ENCODE measurements at places on chromosomes 16 and 17. TPM values are rescaled to one million over a fixed set of nuclear protein-coding genes. Genes with fewer than 3 reads are reported as not detected.

- H3K4me3 ChIP-seq: no peak overlapping the region
- no peak for DNase-seq
- no peak overlapping the region for H3K27ac ChIP-seq
- peaks cover 20% of the 10 kb centered on the region for H3K4me1 ChIP-seq
These were observed 2.8 kb upstream of the MATCAP1 start for GRCh38 chr16:67186550-67186950.

GRCh38 chr17:6381526-6382465 lies 53.1 kb downstream of the AIPL1 start:
- no peaks in the 10 kb centered on the region for H3K36me3 ChIP-seq
- no peak overlapping the region for H3K4me3 ChIP-seq
- no peaks in the 10 kb centered on the region for H3K4me1 ChIP-seq
- H3K27me3 ChIP-seq: no peaks in the 10 kb centered on the region
- no peak overlapping the region for H3K27ac ChIP-seq

DNA sequence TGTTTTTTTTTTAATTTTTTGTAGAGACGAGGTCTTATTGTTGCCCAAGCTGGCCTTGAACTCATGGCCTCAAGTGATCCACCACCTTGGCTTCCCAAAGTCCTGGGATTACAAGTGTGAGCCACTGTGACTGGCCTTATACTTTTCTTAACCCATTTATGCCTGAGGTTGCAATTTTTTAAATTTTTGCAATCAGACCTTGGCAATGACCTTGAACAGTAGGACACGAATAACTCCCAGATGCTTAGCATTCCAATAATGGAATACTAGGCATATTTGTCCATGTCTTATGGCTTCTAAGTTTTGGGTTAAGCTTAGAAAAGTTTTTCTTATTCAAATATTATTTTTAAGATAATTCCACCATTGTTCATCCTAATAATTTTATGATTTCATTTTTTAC lies 28.3 kb upstream of the TMEM97 start:
- H3K4me1 ChIP-seq: no peaks in the 10 kb centered on the region
- no peaks in the 10 kb centered on the region for H3K27me3 ChIP-seq
- no peaks in the 10 kb centered on the region for H3K36me3 ChIP-seq
- H3K4me3 ChIP-seq: no peak overlapping the region
- no peak for DNase-seq

GRCh38 chr16:57532266-57532625 lies 4.1 kb downstream of the CCDC102A start:
- peak; percentile 23 for DNase-seq
- H3K4me1 ChIP-seq: no peaks in the 10 kb centered on the region
- no peaks in the 10 kb centered on the region for H3K36me3 ChIP-seq
- H3K27me3 ChIP-seq: no peaks in the 10 kb centered on the region

GRCh38 chr17:8887834-8888703 lies 20.6 kb upstream of the PIK3R6 start:
- no peaks in the 10 kb centered on the region for H3K36me3 ChIP-seq
- H3K27me3 ChIP-seq: no peaks in the 10 kb centered on the region
- DNase-seq: no peak
- H3K27ac ChIP-seq: no peak overlapping the region
- no peak overlapping the region for H3K4me3 ChIP-seq

DNA sequence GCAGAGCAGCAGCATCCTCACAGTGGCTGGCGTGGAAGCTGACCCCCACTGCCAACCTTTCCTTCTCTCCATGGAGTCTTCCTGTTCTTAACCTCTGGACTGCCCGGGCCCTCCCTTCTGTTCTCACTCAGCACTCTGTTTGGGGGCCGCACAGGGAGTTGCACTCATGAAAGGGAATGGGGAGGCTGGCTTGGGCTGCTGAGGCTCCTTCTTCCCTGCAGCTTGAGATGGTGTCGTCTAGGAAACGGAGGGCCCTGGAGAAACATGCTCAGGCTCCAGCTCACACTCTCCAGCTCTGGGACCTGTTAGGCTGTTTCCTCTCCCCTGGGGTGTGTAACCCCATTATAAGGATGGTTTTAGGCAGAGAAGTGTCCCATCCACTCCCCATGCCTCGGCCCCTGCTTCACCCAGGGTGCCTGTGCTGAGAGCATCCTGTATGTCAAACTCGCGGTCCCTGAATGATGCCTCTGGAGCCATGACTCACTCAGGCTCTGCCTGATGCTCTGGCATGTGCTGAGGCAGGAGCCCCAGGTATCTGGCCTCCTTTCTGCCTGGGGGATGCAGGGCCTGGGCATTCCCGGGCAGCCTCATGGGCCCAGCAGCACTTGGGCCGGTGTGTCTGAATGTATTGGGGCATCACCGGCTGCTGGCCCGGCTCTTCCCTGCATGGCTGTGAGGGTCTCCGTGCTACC lies 18.9 kb downstream of the TMEM94 start:
- H3K4me1 ChIP-seq: no peaks in the 10 kb centered on the region
- peaks cover 6% of the 10 kb centered on the region for H3K36me3 ChIP-seq
- H3K4me3 ChIP-seq: no peak overlapping the region
- no peak overlapping the region for H3K27ac ChIP-seq
- DNase-seq: no peak

GRCh38 chr16:65289022-65289421 lies 167.2 kb upstream of the CDH11 start:
- no peaks in the 10 kb centered on the region for H3K4me1 ChIP-seq
- no peak for DNase-seq
- no peak overlapping the region for H3K27ac ChIP-seq
- H3K4me3 ChIP-seq: no peak overlapping the region
- no peaks in the 10 kb centered on the region for H3K36me3 ChIP-seq
- H3K27me3 ChIP-seq: no peaks in the 10 kb centered on the region

- H3K4me1 ChIP-seq: no peaks in the 10 kb centered on the region
- no peaks in the 10 kb centered on the region for H3K36me3 ChIP-seq
- H3K27ac ChIP-seq: no peak overlapping the region
- no peak overlapping the region for H3K4me3 ChIP-seq
- no peaks in the 10 kb centered on the region for H3K27me3 ChIP-seq
- no peak for DNase-seq
These were observed 186.6 kb downstream of the C16orf78 start for GRCh38 chr16:49560004-49560830.

GRCh38 chr16:89334988-89335802 lies 117.7 kb downstream of the ZNF778 start:
- peaks cover 26% of the 10 kb centered on the region for H3K4me1 ChIP-seq
- DNase-seq: peak; percentile 49
- H3K36me3 ChIP-seq: no peaks in the 10 kb centered on the region
- no peak overlapping the region for H3K27ac ChIP-seq
- no peaks in the 10 kb centered on the region for H3K27me3 ChIP-seq

- H3K36me3 ChIP-seq: no peaks in the 10 kb centered on the region
- no peaks in the 10 kb centered on the region for H3K4me1 ChIP-seq
- H3K27ac ChIP-seq: peak overlapping the region; percentile 99
- H3K4me3 ChIP-seq: peak overlapping the region; percentile 36
- DNase-seq: peak; percentile 87
- H3K27me3 ChIP-seq: no peaks in the 10 kb centered on the region
These were observed 12.0 kb upstream of the CD300A start for GRCh38 chr17:74454197-74455024.

Gene PHOSPHO1
- total RNA-seq: 0.71 TPM

Gene TBX21
- total RNA-seq: 0.37 TPM

Gene EFNB3
- total RNA-seq: 0.31 TPM

Gene TERB1
- total RNA-seq: not detected

Gene CMTM1
- 0.90 TPM for total RNA-seq

Gene DGKE
- total RNA-seq: 6.3 TPM

Gene CES3
- total RNA-seq: 39.7 TPM

Gene VAT1L
- total RNA-seq: not detected

Gene MXRA7
- total RNA-seq: 25.4 TPM
